ENCODE measurements at places on chromosomes 6 and 20.

GRCh38 chr6:71457929-71458328, 169.3 kb downstream of the OGFRL1 start:
- DNase-seq = no peak

DNA sequence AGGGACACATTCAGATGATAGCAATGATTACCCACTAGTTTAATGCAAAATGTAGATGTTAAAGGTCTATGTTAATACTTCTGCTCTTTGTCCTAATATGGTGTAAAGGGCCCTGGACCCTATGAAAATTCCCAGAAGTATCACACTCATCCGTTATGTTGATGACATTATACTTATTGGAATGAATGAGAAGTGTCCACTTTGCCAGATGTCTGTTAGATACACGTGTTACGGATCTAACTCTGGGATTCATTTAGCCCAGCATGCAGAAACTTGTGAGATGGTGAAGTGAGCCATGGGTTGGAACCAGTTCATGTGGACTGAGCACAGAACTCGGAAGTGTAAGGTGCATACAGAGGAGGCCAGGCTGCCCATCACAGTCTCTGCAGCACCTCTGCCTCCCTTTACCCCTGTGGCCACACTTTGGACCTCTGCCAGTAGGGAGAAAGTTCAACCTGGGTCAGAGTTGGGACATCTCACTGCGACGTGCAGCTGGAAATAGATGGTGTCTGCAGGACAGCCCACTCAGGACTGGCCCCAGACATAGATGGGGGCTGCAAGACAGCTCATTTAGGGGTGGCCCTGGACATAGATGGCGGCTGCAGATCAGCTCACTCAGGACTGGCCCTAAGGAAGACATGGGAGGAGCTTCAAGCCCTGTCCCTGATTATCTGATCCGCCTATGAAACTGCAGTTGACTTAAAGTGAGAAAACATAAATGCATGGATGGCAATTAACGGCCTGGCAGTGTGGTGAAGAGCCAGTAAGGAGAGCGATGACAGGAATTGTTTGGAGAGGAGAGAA, 71.2 kb upstream of the THBS2 start:
- no peak for DNase-seq

DNA sequence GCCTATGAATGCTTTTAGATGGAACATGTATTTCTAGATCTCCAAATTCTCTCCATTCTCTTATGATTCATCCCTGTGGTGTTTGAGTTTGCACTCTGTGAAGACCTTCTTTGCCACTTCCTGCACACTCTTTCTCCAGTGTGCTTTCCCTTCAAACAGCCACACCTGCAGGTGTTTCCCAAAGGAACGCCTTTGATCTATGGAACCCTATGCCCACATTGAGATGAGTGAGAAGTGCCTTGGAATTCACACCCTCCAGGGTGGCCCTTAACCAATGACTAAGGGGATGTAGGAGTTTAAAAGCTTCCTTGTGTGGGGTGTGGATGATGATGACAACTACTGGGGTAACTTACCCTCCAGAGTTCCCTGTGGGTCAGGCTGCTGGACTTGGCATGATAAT, 570.1 kb downstream of the DHX35 start:
- DNase-seq = no peak

DNA sequence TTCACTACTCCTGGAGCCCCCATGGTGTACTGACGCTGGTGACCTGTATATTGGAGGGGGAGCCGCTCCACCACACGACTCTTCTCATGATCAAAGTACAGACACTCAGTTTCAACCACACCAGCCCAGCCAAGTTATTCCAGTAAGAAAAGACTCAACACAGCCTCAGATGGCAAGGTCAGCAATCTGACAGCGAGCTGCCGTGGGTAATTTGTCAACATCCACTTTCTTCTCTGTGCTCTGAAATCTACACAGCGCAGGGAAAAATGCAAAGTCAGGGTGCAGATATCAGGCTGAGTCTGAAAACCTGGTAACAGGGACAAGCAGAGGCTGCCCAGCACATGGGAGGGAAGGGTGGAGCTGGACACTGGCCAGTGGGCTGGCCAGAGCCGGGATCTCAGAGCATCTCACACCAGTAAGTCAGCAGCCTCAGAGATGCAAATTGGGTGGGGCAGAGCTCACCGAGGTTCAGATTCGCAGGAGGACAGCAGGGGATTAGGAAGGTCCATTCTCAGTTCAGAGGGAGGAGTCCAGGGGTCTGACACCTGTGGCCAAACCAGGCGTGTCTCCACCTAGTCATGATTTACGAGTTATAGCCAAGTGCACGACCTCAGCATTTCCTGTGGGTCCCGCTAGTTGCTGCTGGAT, 44.5 kb upstream of the RPS6KA2 start:
- DNase-seq = peak; percentile 49

DNA sequence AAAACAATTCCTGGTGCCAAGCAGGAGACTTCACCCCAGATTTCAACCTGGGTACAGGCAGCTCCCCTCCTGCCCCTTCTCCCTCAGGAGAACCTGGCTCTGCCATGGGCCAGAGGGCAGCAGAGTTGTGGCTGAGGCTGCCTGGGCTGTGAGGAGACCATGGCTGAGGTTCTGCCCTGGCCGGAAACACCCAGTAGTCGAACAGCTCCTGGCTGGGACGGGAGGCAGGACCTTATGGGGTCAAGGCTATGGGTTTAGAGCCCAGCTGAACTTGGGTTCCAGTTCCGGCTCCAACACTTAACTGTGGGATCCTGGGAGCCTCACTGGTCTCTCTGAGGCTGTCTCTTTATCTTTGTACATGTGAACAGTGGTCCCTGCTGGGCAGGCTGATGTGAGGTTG, 8.5 kb downstream of the C6orf132 start:
- no peak for DNase-seq

DNA sequence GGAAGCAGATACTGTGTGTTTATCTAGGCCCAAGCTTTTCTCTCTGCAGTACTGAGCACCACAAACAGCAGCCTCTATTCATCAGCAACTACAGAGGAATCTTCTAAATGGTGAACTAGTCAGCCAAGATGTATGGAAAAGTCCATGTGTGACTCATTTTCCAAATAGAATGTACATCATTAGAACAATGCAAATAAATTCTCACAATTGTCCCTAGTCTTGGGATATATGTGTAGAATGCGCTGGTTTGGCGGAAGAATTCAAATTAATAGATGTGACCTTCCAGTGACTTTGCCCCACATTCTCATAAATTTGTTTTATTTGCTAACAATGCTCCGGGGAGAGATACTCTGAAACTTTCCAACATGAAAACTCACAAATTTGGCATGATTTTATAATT, 436.2 kb downstream of the CBLN4 start:
- no peak for DNase-seq

GRCh38 chr20:8509809-8510208, 377.7 kb downstream of the PLCB1 start:
- DNase-seq = no peak

- DNase-seq = no peak
Measured at GRCh38 chr20:37690626-37691369, 3.0 kb upstream of the CTNNBL1 start.

DNA sequence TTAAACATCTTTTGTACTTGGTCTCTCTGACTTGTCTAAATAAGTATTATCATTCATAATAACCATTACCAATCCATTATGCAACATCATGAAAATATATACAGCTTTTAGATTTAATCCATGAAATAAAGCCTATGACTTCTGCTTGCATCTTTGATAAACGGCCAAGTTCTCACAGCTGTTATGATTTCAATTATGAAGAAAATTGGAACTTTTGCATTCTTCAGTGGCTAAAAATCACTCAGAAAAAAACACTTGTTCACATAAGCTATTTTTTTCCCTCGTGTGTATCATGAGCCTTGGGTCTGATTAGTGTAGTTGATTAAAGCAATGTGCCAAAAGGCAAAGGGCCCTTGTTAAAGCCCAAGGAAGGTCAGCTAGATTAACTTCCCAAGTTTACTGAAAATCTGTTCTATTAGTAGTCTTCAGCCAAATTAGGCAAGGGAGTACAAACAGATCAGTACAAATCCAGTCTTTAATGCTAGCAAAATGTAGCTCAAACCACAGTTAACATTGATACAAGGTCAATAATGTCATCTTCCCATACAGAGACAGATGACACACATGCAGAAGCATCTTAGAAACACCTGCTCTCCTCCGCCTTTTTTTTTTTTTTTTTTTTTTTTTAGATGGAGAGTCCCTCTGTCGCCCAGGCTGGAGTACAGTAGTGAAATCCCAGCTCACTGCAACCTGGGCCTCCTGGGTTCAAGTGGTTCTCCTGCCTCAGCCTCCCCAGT, 69.9 kb downstream of the SGK1 start:
- DNase-seq = no peak
